Left renal cortex interstitium (tissue), 4 donors: ENCODE measurements at places on chromosomes 12 and 14. TPM values are rescaled to one million over a fixed set of nuclear protein-coding genes. Genes with fewer than 3 reads are reported as not detected.

GRCh38 chr12:79763766-79764452 lies 73.1 kb upstream of the PAWR start:
- no peak for DNase-seq

DNA sequence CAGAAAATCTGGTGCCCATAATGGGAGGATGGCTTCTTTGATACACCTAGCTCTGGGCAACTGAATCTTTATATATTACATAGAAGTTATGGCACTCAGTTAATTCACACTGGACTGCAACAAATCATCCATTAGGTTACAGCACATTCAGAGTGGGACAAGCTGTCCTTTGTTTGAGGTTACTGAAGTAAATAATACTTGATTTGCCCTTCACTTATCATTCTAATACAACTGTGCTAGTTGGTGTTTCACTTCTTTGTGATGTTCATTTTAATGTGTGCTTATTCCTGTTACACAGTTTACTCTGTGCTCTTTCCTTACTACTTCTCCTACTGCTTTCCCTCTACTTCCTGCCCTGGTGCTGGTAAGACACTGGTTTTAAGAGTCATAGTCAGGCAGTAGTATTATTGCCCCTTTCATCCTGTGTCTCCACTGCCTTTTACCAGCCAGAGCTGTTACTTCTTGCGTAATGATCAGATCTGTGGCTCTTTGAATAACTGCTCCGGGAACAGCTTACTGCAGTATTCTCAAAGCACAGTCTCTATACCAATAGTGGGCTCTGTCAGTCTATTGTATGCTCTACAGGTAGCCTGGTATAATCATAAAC lies 36.4 kb upstream of the GXYLT1 start:
- DNase-seq, result no peak

DNA sequence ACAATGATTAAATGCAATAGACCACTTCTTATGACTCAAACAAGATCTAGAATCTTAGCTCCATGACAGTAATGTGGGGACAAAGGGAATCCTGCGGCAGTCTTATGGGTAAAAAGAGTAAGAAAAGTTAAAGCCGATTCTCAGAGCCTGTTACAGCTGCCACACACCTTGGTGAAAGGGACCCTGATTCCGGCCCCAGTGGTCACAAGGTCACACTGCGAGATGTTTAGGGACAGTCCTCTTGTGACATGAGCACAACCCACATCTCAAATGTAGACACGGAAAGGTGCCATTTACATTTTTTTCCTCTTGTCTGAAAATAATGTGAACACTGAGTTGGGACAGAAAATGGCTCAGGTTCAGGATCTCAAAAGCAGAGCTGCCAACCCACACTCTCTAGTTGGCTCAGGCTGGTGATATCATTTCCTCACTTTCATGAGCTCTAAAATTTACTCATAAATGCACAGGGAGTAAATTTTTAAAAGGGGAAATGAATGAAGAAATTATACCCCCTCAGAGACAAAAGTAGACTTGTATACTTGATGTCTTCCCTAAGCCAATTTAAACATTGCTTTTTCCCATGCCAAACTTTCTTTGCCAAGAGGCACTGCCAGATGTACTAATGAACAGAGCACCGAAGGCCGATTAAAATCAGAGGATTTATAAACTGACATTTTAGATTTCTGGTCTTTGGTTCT lies 113.1 kb upstream of the OVCH1 start:
- no peak for DNase-seq

The KLHL28 gene
- 14.8 TPM for polyA plus RNA-seq

The HCAR1 gene
- polyA plus RNA-seq, result 2.8 TPM

DNA sequence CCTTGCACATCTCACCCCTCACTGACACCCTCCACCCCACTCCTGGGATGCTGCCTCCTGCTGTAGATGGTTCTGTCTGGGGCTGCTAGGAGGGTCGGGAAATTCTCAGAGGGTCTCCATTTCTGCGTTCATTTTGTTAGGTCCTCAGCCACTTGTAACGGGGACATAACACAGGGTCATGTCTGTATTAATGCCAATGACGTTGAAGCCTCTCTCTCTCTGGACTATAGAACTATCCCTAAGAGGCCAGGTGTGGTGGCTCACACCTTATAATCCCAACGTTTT lies 14.6 kb downstream of the SIVA1 start:
- DNase-seq, result no peak

The KRT77 gene
- not detected for polyA plus RNA-seq
